ENCODE measurements at places on chromosomes 3 and 15. TPM values are rescaled to one million over a fixed set of nuclear protein-coding genes. Genes with fewer than 3 reads are reported as not detected.

GRCh38 chr15:64426845-64427465 lies 33.4 kb upstream of the ZNF609 start:
- DNase-seq = no peak

DNA sequence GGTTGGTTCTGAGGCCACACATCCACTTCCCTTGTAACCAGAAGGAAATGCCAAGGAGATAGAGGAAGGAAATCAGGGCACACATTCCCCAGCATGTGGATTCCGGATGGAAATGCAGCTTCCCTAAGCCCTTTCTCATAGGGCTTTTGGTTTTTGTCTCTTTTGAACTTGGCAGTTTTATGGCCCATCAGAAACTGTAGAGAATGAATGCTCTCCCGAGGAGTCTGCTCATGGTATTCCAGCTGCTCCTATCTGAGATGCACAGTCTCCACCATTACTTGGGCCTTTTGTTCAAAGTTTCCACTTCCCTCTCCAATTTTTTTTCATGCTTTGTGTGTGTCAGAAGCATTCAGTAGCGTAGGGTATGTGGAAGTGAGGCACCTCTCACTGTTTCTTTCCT lies 21.2 kb downstream of the XYLB start:
- DNase-seq = no peak

DNA sequence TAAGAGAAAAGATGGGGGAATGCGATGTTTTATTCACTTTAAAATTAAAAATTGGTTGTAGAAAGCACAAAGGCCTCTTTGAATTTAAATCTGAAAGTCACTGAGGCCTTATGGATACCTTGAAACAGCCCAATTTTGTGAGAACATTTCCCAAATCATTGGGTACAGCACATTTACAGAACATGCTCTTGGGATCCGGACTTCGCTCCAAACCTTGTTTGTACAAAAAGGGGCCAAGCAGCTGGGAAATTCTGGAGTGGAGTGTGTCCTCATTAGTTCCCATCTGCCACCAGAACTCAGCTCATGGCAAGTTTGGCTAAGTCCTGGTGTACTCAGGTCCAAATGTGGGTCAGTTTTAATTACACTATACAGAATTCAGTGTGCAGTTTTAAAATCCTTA lies 254.2 kb downstream of the ZBTB20 start:
- DNase-seq = no peak

Gene GP5
- total RNA-seq = 0.31 TPM

Gene PSMD2
- 246 TPM for total RNA-seq
